Stimulated activated CD4-positive, alpha-beta T cell treated with anti-CD3 and anti-CD28 coated beads, Interleukin-1b, Interleukin-23, amount 100 ng/mL, for 4 hours (primary cell): ENCODE measurements at places on chromosomes 2 and 18.

DNA sequence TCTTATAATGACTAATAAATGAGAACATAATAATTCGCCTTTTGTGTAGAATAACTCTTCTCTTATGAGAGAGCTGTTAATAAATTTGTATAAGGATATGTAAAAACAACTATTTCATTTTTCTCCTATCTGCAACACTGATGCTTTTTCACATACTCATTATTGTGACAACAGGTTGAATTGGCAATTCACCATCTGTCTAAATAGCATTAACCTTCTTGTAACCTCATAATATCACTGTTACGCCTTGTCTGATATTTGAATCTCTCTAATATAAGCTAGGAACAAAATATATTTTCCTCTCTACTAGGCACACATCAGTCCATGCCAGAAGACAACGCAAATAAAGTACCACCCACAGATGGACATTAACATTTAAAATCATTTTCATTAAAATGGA, 938.9 kb downstream of the CPS1 start:
- DNase-seq, result no peak

DNA sequence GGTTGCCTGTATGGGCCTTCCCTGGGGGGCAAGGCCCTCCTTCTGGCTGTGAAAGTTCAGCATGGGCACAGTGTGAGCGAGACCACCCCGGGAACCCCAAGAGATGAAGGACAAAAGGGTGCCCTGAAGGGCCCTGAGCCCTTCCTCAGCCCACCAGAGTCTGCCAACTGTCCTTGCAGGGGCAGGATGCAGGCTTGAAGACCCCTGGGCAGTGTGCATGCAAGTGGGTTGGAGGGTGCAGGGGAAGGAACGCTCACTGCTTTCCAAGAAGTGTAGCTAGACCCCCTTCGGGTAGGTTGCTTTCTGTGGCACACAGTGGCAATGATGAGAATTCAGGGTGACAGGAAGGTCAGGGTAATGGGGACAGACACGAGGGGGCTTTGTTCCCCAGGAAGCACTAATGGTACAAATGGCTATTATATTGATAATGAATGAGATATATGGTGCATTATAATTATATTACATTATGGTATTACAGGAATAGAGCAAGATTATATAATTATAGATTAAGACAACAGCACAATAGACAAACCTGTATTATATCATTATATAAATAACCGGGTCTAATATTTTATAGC, 228.7 kb downstream of the ATAD2B start:
- DNase-seq, result no peak

DNA sequence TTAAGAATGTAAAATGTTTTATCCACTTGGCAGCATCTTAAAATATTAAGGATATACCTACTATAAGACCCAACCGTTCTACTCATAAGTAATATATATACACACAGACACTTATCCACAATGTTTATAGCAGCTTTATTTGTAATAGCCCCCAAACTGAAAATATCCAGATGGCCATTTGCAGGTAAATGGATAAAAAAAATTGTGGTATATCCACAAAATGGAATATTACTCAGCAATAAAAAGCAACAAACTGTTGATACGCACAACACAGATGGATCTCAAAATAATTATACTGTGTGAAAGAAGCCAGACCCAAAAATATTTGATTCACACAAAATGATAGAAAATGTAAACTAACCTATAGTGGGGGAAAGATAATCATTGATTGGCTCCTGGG, 122.0 kb downstream of the ARHGAP28 start:
- no peak for DNase-seq

GRCh38 chr18:58392324-58393000, 236.4 kb downstream of the ALPK2 start:
- no peak for DNase-seq

DNA sequence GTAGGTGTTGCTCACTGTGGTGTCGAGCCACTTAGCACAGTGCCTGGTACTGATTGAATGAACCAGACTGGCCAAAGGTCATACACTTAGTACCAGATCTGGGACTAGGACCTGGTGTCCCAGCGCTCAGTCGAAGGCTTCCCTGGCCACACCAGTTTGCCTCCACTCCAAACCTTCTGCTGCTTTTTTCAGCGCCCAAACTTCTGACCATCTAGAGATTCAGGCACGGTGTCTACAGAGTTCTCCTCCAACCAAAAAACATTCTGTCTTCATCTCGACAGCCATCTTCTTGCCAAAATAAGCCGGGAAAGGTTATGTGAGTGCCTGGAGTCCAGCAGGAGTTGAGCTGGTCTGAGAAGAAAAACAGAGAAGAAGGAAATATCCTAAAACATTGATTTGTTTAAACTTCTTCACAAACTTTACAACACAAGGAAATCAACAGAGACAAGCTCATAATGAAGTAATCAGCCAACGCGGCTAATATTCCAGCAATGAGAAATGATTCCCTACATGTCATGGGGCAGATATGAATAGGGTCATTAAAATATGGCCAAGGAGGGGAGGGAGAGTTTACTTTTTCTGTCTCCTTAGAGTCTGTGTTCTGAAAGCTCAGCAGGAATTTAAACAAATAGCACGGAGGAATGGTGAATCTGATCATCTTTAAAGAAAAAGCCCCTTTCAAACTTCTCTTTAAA, 2.3 kb upstream of the GLI2 start:
- no peak for DNase-seq

- DNase-seq, result no peak
Measured at GRCh38 chr2:128369602-128370467, 51.2 kb upstream of the HS6ST1 start.

DNA sequence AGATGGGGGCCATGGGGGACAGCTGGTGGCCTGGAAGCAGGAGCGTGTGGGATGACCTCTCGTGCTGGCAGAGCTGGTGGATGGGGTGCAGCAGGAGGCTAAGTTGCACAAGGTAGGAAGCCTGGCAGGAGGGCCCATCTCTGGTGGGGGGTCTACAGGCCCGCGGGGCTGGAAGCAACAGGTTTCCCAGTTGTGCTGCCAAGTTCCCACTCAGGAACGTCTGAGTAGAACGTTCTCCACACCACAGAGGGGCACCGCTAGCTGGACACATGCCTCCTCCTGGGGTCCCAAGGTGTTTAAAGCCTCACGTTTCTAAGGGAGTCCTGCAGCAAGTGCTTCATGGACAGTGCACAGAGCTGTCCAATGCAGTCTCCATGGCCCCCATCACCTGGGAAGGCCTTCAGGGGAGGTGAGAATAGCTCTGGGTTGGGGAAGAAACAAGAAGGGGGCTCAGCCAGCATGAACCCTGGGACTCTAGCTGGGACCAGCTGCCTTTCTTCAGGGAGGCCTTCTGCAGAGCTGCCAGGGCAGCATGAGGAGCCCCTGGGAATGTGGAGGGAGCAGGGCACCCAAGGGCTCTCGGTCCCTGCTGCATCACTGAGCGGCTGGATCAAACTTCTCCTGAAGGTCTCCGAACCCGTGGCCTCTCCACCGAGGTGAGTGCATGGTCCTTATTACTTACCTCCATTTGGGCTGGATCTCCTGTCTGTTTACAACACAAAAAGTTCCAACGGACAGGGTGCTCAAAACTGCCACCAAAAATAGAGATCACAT, 80.0 kb downstream of the TWIST2 start:
- DNase-seq, result no peak

GRCh38 chr2:160256507-160256906, 56.4 kb upstream of the ITGB6 start:
- no peak for DNase-seq

- no peak for DNase-seq
Measured at GRCh38 chr2:132974467-132975095, 304.6 kb upstream of the LYPD1 start.

- DNase-seq, result no peak
Measured at GRCh38 chr2:240098349-240098748, 37.8 kb downstream of the COPS9 start.

DNA sequence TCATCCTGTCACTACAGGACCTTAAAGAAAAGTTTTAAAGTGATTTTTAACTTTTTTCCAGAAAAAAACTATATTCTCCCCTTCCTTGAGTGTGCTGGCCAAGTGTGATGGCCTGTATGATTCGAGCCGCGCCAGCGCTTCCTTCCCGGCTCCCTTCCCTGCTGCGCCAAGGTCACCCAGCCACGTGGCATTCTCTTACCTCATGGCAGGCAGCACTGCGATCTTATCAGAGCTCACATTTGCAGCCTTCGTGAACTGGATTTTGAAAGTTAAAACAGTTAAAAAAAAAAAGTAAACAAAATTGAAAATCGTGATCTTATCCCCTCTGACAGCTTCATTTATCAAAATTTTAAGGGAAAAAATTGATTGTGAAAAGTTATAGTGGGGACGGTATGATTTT, 279.8 kb downstream of the PTGR3 start:
- DNase-seq, result no peak

DNA sequence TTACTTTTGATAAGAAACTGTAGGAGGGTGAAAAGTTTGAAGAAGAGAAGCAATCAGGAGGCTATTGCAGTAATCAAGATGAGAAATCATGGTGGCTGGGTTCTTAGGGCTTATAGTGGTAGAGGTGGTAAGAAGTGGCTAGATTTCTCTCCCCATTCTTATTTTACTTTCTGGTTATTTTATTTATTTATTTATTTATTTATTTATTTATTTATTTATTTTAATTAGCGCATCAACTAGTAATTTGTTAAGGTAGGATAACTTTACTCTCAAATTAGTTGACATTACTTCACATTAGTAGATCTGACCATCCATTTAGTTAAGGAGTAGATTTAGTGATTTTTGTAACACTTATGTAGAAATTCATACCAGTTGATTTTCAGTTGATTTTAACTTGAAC, 77.4 kb downstream of the PIK3C3 start:
- DNase-seq, result no peak

GRCh38 chr2:229749779-229750178, 35.4 kb upstream of the DNER start:
- no peak for DNase-seq

GRCh38 chr2:43034242-43034619, 192.2 kb downstream of the ZFP36L2 start:
- no peak for DNase-seq

DNA sequence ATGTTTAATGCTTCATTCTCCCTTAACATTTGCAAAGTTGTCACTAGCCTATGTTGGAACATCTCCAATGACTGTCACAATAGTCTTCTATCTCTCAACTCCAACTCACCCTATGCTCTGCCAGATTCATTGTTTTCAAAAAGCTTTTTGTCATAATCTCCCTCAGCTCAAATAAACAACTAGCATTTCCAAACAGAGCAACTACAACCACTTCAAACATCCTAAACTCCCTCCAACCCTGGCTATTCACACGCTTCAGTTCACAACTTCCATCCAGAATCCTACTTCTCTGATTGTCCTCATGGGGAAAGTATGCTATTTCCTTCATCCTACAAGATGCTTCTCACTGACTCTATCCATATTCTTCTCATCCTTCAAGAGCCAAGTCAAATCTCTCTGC, 139.2 kb upstream of the VRK2 start:
- no peak for DNase-seq

DNA sequence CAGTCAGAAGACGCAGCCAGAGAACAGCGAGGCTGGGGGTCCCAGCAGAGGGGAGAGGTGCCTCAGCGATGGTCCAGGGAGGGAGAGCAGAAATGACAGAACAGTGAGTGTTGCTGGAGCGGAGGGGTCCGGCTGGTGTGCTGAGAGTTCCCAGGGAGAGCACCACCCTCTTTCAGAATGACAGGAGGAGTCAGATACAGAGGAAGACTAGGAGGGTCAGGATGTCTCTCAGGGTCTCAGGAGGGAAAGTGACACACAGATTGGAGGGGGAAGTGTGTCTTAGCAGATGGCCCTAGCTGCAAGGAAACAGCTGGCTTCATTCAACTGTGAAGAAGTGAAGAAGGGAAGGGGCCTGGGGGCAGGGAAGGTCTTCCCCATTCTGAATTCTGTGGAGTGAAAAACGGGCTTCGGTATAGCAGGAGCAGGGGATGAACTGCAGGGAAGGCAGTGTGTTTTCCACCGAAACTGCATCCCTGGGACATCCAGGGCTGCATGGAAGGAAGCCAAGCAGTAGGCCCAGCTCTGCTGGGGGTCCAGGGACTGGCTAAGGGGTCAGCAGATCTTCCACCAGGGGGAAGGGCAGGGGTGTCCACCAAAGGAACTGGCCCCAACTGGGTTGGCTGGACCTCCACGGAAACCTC, 90.0 kb upstream of the OTOS start:
- no peak for DNase-seq

DNA sequence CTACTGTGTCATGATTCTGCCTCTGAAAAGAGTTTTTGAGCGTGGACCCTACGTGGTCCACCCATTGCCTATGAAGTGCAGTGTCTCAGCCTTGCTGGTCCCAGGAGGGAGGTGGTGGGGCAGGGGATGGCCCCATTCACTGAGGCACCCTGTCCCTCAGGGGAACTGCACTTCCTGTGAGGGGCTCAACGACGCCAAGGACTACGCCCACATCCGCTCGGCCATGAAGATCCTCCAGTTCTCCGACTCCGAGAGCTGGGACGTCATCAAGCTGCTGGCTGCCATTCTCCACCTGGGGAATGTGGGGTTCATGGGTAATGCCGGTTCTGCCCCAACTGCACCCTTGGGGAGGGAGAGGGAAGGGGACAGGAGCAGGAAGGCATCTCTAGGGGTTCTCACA, 42.5 kb downstream of the MYO7B start:
- DNase-seq, result no peak

- no peak for DNase-seq
Measured at GRCh38 chr2:222623756-222624309, 32.1 kb downstream of the FARSB start.

GRCh38 chr2:153604133-153604532, 125.6 kb upstream of the RPRM start:
- no peak for DNase-seq

GRCh38 chr18:61334491-61334850, 1.2 kb downstream of the CDH20 start:
- no peak for DNase-seq

DNA sequence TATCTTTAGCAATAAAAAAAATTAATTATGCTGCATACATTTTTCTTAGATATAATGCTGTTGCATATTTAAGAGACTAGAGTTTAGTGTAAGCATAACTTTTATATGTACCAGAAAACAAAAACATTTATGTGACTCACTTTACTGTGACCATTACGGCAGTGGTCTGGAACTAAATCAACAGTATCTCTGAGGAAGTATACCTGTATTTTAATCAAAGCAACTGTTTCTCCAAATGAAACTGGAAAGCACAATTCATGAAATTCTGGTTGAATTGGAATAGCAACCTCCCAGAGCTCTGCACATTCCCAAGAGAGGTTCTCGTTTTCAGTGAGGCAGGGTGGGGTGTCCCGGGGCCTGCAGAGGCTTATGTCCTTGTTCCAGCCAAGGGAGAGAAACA, 112.2 kb upstream of the TACR1 start:
- DNase-seq, result no peak

GRCh38 chr2:128405467-128405900, 86.8 kb upstream of the HS6ST1 start:
- no peak for DNase-seq

DNA sequence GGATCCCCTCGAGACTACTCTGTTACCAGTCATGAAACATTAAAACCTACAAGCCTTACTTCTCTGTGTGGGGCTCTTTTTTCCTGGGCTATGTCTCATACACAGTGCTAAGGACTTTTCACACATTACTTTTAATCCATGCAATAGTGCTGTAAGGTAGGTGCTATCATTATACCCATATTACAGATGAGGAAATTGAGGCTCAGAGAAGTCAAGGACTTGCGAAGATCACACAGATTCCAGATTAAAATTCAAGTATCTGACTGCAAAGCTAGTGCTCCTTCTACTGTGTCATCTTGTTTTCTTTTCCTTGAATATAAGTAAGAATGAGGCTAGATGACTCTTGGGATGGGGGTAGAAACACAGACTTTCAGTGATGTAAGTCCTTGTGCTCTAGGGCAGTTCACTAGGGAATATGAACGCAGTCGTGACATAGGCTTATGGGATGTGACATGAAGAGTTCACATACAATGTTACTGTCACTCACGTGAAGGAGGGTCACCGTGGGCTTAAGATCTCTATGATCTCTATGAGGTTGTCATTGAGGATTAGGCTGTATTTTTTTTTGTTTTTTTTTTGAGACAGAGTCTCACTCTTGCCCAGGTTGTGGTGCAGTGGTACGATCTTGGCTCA, 7.0 kb upstream of the DGUOK start:
- no peak for DNase-seq
